ENCODE measurements at places on chromosomes 2 and 18.

DNA sequence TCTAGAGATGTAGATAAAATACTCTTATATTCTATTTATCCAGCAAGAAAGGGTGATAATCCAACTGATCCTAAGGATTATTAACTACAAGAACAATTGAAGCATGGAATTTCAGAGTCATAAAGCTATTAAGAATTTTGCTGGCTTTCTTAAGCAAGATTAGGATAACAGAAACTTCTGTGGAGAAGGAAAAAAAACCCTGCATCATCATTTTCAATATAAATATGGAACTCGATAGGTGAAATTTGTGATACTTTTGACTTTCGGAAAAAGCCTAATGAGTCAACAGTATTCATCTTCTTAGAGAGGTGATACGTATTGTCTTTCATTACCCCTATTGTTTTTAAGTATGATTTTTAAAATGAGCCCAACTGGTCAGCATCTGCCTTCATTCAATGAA lies 593.3 kb downstream of the CPS1 start:
- DNase-seq = no peak

DNA sequence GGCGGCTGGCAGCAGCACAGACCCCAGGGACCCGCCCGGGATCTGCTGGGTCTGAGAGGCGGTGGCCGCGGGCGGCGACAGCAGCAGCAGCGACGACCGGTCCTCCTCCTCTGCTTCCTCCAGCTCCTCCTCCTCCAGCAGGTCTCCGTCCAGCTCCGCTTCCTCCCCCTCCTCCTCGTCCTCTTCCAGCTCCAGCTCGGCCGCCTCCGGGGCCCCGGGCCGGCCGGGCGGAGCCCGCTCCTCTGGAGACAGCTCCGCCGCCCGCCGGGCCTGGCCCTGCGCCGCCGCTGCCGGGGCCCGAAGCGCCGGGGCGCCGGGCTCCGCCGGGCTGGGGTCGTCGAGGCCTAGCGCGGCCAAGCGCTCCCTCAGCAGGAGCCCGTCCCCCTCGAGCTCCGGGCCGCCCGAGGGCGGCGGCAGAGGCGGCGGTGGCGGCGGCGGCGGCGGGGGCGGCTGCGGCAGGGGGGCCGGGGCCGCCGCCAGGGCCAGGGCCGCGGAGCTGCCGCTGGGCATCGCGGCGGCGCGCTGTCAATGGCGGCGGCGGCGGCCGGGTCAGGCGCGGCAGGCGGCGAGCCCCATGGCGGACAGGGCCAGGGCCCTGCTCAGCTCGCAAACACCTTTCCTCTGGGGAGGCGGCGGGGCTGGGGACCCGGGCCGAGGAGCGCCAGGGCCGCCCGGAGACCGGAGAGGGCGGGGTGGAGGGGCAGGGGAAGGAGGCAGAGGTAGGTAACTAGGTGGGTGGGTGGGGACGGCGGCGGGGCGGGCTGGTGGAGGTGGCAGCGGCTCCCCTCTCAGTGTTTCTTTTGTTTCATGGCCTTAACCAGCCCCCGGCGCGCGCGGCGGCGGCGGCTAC lies 445 bp downstream of the MEX3C start:
- DNase-seq = peak; percentile 4

GRCh38 chr2:46082531-46083485 lies 214.4 kb upstream of the EPAS1 start:
- DNase-seq = no peak

- DNase-seq = no peak
These were observed 307.6 kb downstream of the RIT2 start for GRCh38 chr18:42807887-42808286.

DNA sequence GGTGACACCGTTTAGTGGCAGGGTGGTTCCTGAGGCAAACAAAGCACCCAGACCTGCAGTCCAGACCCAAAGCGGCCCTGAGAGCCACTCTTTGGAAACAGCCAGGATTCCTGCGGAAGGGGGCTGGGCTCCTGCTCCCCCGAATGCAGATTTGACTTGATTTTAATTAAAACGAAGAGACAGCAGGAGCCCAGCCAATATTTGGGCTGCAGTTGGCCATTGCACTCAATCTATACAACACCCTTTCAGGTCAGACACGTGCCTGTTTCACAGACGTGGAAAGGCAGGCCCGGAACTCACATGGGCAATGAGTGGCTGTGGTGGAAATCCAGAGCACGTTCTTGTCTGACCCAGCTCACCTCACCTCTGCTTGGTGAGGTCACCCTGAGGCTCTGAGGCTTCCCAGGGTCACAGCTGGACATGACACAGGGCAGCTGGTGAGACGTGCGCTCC lies 122.4 kb downstream of the NDUFA10 start:
- no peak for DNase-seq

DNA sequence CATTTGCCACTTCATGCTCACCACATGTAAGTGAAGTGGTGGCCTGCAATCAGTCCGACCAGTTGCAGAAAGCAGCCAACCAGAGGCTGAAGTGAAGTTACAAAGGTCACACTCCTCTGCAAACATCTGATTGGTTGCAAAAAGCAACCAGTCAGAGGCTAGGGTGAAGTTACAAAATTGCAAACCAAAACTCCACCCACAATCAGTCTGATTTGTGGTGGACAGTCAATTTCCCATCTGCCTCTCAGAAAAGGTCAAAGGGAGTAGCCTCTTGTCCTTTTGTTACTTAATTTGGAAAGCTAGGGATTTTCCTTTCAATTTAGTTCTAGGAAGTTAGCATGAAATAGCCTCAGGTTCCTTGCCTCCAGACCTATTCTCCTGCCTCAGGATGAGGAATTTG lies 185.0 kb downstream of the UXS1 start:
- no peak for DNase-seq

DNA sequence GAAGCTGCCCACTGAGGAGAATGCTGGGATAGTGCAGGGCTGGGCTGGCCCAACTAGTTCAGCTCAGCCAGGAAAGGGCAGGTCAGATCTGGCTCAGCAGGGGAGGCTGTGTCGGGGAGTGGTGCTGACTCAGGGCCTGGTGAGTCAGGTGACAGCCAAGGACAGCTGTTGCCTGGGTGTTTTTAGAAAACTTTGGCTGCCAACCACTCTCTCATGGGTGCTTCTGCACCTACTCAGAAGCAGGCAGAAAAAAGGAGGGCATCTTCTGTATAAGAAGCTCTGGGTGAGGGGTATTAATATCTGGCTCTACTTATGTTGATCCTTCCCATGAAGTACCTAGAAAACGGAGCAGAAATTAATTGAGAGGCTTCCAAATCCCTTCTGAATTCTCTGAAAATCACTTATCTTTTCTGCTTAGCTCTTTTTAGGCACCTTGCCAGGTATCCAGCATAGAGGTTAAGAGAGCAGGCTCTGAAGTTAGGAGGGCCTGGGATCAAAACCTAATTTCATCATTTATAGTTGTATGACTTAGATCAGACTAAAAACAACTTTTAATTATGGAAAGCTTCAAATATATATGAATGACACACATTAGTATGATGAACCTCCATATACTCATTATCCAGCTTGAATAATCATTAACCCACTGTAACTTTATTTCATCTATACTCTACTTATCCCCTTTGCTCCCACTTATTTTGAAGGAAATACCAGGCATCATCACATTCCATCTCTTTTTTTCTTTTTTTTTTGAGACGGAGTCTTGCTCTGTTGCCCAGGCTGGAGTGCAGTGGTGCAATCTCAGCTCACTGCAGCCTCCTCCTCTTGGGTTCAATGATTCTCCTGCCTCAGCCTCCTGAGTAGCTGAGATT lies 15.5 kb upstream of the RAB10 start:
- no peak for DNase-seq

GRCh38 chr18:76953583-76954233 lies 131.4 kb downstream of the ZNF236 start:
- DNase-seq = no peak

DNA sequence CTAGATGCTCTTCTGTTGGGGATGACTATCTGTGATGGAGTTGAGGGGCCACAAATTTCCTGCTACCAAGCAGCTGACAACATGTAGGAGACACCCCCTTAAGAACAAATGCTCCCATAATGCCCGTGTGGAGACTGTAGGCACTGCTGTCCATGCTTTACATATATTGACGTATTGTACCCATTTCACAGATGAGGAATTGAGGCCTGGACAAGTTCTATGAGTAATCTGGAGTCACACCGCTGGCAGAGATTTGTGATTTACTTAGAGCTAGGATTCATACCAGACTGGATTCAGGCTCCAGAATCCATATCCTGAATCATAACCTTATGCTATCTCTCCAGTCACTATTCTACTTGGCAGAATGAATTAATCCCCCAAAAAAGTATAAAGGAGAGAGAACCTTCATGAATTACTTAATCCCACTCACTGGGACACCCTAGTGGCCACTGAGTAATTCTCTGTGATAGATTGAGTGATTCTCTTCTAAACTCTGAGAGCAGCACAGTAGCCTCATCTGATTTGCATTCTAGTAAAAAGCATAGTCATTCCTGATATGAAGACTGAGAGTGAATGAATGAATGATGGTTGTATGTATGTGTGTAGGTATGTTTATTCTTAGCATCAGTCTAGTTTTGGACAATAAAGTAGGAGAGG lies 460.7 kb upstream of the MEIS1 start:
- no peak for DNase-seq

- DNase-seq = no peak
These were observed 140.0 kb downstream of the BAZ2B start for GRCh38 chr2:159476329-159476728.

GRCh38 chr2:61763605-61764034 lies 90.2 kb downstream of the FAM161A start:
- no peak for DNase-seq
